ENCODE measurements at places on chromosomes 16 and 17. TPM values are rescaled to one million over a fixed set of nuclear protein-coding genes. Genes with fewer than 3 reads are reported as not detected.

The DPEP2 gene
- total RNA-seq, result not detected

The CLEC18C gene
- 0.99 TPM for total RNA-seq

The PRSS21 gene
- 2.0 TPM for total RNA-seq

The ALKBH5 gene
- 148 TPM for total RNA-seq

The CCDC40 gene
- total RNA-seq, result 2.0 TPM

The CYTH1 gene
- total RNA-seq, result 13.4 TPM

The TMEM114 gene
- not detected for total RNA-seq

The HOXB5 gene
- 0.29 TPM for total RNA-seq
